ENCODE measurements at places on chromosomes 2 and 18.
A peak's percentile ranks its signal among the peaks of the same experiment; 100 is the strongest.

GRCh38 chr2:240403396-240404104 lies 31.9 kb upstream of the GPC1 start:
- no peak for DNase-seq

DNA sequence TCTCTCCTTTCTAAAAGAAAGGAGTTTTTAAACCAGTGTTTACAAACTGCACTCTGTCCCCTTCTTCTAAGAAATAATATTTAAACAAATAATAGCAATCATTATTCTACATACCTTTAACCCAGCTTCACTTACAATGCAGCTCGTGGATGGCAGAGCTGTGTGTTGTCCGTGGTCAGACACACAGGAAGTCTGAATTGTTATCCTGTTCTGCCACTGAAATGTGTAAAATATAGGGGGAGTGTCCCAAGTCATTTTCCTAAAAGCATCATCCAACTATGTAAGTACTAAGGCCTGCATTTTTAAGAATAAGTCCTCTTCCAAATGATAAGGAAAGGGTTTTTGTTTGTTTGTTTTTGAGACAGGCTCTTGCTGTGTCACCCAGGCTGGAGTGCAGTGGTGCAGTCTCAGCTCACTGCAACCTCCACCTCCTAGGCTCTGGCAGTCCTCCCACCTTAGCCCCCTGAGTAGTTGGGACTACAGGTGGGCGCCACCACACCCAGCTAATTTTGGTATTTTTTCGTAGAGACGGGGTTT lies 2.7 kb upstream of the PPP4R1 start:
- DNase-seq = no peak

GRCh38 chr2:143839456-143839855 lies 680.5 kb downstream of the ZEB2 start:
- DNase-seq = no peak

DNA sequence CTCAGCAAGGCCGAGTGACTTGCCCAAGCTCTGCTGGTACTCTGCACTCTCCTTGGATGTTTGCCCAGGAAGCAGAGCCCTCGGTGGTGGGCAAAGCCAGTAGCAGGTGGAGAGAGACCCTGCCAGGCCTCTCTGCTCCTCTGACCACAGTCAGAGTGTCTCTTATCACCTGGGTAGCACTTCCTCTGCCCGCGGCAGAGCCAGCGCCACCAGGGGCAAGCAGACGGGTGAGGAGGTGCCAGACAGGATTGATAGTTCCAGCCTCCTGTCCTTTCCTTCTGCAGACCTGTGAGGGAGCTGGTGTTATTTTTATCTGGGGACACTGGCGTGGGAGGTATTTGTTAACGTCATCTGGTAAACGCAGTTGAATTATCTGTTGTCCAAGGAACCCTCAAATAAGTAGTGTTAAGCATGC lies 152.9 kb downstream of the SMAD7 start:
- DNase-seq = no peak

GRCh38 chr2:188819792-188820191 lies 154.4 kb upstream of the COL3A1 start:
- DNase-seq = no peak

GRCh38 chr2:143903172-143903856 lies 616.6 kb downstream of the ZEB2 start:
- DNase-seq = no peak

- no peak for DNase-seq
Observed at GRCh38 chr18:36856815-36857214, 27.9 kb downstream of the KIAA1328 start.

DNA sequence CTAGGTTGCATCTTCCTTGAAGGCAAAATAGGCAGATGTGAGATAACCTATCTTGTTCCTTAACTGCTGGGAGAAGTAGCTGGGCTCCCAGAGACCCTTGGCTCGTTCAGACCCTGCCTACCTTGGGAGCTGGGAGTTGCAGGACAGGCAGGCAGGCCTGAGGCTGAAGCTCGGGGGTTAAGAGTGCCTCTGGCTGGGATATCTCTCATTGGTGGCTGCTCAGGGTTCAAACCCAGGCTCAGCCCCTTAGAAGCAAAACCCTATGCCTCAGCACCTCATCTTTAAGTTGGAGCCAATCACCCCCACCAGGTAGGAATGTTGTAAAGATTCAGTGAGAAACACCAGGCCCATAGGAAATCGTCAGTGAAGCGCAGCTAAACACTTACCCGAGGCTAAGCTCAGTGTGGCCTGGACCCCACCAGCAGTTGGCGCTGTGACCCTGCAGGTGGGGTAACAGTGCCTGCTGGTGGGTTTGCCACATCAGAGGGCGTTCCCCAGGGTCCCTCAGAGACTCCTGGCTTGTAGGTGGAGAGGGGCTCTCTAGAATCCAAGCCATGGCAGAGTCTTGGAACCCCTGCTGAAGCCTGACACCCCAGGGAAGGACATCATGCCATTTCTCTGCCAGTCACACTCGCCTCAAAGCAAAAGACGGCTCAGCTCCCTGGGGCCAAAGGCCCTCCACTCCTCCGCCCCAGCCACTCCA lies 54.6 kb upstream of the GPR17 start:
- peak; percentile 32 for DNase-seq

GRCh38 chr2:143745060-143745459 lies 615.8 kb downstream of the ARHGAP15 start:
- DNase-seq = no peak

GRCh38 chr2:188425266-188425665 lies 133.6 kb downstream of the GULP1 start:
- no peak for DNase-seq

GRCh38 chr2:220775856-220776488 lies 796.1 kb downstream of the EPHA4 start:
- no peak for DNase-seq

DNA sequence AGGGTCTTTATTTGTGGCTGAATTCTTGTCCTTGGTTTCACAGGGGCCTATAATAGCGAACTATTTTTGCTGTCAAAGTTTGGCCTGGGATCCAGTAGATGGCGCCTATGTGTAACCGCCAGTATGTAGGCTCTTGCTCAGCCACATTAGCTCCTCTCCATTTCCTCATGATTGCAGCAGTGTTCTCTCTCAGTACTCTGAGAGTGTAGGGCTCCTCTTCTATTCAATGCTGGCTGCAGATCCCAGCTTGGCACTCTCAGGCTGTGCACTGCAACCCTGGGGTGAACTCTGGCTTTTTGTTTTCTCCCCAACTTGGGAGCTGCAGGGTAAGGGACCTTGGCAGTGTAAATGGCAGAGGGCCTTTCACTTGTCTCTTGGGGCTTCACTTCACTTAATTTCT lies 344.6 kb upstream of the CHAC2 start:
- DNase-seq = no peak

DNA sequence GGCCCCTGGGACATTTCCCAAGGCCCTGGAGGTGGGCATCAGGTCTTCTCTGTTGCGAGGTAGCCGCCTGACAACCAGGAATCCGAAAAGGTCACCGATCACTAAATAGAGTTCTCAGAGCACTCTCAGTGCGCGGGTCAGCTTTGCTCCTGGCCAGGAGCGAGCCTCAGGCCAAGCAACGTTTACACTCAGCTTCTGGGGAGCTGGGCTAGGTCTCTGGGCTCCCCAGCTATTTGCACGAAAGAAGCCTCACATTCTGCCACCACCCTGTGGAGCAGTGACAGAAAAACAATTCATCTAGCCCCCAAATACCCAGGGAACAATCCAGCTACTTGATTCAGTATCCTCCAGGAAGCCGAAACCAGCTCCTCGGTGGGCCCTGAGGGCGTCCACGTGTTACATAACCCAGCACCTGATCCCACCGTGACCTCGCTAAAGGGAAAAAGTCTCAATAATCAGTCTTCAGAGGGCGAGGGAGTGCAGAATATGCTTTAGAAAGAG lies 3.3 kb downstream of the SH3BP4 start:
- DNase-seq = no peak

- no peak for DNase-seq
Observed at GRCh38 chr2:238722883-238723282, 125.0 kb upstream of the TWIST2 start.

- DNase-seq = no peak
Observed at GRCh38 chr2:168895771-168896170, 5.3 kb upstream of the G6PC2 start.

DNA sequence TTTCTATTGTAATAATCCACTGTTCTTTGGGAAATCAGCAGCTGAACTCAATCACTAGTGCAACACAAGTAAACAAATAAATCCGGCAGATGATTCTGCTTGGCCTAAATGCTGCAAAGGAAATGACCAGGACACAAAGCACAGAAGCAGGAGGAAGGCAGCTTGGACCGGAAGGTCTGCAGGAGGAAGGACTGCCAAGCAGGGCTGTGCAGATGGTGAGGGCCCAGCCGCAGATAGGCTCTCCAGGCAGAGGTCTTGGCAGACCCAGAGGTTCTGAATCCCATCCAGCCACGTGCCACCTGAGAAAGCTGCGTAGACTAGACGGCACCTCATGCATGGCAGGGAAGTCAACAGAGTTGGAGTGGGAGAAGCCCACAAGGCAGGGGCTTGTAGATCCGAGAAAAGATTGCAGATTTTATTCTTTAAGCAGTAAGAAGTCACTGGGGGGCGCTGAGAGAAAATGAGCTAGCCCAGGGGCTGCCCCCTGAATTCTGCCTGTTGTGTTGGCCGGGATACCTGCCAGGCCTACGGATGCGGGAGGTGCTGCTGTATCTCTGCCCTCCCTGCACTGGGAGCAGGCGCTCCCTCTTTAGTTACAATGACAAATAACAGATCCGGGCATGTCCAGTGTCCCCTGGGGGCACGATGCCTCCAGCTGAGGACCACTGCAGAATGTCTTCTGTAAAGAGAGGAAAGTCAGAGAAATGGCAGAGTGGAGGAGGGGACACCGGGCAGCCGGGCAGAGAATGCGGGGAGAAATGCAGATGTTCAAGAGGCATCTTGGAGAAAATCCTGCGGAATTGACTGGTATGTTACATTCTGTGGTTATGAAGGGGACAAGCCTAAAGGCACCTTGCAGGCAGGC lies 153.5 kb downstream of the PXDN start:
- no peak for DNase-seq

- DNase-seq = no peak
Observed at GRCh38 chr18:35127201-35127600, 86.0 kb downstream of the MAPRE2 start.

- no peak for DNase-seq
Observed at GRCh38 chr2:171706152-171706803, 19.0 kb downstream of the DYNC1I2 start.

GRCh38 chr2:234368861-234369261 lies 128.0 kb downstream of the ARL4C start:
- no peak for DNase-seq

- no peak for DNase-seq
Observed at GRCh38 chr18:77218642-77219041, 31.0 kb upstream of the GALR1 start.

- no peak for DNase-seq
Observed at GRCh38 chr2:200408428-200409316, 101.2 kb downstream of the KCTD18 start.

DNA sequence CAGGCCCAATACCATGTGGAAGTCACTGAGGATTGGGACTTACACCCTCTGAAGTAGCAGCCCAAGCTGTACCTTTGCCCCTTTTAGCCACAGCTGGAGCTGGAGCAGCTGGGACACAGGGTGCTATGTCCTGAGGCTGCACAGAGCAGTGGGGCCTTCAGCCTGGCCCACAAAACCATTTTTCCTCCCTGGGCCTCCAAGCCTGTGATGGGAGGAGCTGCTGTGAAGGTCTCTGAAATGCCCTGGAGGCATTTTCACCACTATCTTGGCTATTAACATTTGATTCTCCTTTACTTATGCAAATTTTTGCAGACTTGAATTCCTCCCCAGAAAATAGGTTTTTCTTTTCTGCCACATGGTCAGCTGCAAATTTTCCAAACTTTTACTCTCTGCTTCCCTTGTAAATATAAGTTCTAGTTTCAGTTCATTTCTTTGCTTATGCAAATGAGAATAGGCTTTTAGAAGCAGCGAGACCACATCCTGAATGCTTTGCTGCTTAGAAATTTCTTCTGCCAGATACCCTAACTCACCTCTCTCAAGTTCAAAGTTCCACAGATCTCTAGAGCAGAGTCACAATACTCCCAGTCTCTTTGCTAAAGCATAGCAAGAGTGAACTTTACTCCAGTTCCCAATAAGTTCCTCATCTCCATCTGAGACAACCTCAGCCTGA lies 213.8 kb upstream of the MGAT5 start:
- no peak for DNase-seq

DNA sequence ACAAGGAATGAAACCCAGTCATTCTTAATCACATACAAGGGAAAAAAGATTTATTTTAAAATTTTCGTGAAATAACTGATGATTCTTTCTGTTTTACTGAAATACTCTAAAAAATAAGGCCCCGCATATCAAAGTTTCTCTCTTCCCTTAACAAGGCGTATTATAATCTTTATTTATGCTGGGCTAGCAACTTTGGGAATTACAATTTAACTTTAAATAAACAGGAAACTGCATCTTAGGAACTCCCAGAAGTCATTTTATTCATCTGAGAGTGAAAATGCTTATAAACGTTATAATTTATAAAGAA lies 166.7 kb downstream of the TCF4 start:
- no peak for DNase-seq

DNA sequence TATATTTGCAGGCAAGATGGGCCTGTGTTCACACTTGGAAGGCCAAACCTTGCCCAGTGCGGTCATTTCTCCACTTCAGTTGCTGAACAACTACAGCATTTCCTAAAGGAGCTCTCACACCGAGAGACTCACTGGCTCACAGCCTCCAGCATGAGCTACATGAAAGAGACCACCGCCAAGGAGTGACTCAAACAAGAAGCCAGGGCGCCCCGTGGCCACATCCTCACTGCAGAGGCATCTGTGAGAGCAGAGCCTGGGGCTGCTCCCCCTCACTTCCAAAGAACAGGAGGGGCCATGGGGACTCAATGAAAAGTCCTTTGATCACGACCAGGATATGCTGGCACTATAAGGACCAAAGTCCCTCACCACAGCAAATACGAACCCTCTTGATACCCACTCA lies 50.0 kb downstream of the TMEM163 start:
- DNase-seq = no peak

- no peak for DNase-seq
Observed at GRCh38 chr2:109499566-109499965, 114.2 kb downstream of the SEPTIN10 start.
